A549 treated with RU486 at 1 μM for 4 hours (cell line): ENCODE measurements at places on chromosomes 3 and 15. TPM values are rescaled to one million over a fixed set of nuclear protein-coding genes. Genes with fewer than 3 reads are reported as not detected.

SERP1 gene
- 58.5 to 116 TPM (median 104 TPM) in 5 replicates for total RNA-seq

SNX22 gene
- 0.43 to 0.77 TPM (median 0.64 TPM) in 5 replicates for total RNA-seq

KIF23 gene
- total RNA-seq = 73.2 to 113 TPM (median 84.6 TPM) in 5 replicates

ARPIN gene
- total RNA-seq = 8.9 to 12.6 TPM (median 12.2 TPM) in 5 replicates

CDHR4 gene
- total RNA-seq = 0.11 to 0.29 TPM (median 0.24 TPM) in 4 of 5 replicates, not detected in the other

PRR20G gene
- total RNA-seq = 0.14 to 0.24 TPM in 2 of 5 replicates, not detected in the others

GOLGA8Q gene
- total RNA-seq = 0.15 to 0.61 TPM (median 0.25 TPM) in 3 of 5 replicates, not detected in the others

IL1RAP gene
- 5.4 to 7.1 TPM (median 6.8 TPM) in 5 replicates for total RNA-seq

ARL14 gene
- total RNA-seq = 0.57 to 1.2 TPM (median 1.0 TPM) in 5 replicates

MEX3B gene
- total RNA-seq = 3.8 to 6.4 TPM (median 5.8 TPM) in 5 replicates

LSAMP gene
- total RNA-seq = 0.07 to 0.24 TPM (median 0.10 TPM) in 4 of 5 replicates, not detected in the other

DPPA4 gene
- total RNA-seq = not detected in 5 replicates

DUOXA2 gene
- not detected in 5 replicates for total RNA-seq

LINGO1 gene
- 6.7 to 12.1 TPM (median 8.9 TPM) in 5 replicates for total RNA-seq

PFKFB4 gene
- 12.5 to 15.7 TPM (median 13.4 TPM) in 5 replicates for total RNA-seq

SPRED1 gene
- total RNA-seq = 5.8 to 8.9 TPM (median 8.7 TPM) in 5 replicates

ARHGEF26 gene
- total RNA-seq = 4.0 to 6.9 TPM (median 6.5 TPM) in 5 replicates

CCDC13 gene
- total RNA-seq = 0.48 to 1.1 TPM (median 0.58 TPM) in 5 replicates
